ENCODE measurements at places on chromosomes 3 and 15. TPM values are rescaled to one million over a fixed set of nuclear protein-coding genes. Genes with fewer than 3 reads are reported as not detected.

DNA sequence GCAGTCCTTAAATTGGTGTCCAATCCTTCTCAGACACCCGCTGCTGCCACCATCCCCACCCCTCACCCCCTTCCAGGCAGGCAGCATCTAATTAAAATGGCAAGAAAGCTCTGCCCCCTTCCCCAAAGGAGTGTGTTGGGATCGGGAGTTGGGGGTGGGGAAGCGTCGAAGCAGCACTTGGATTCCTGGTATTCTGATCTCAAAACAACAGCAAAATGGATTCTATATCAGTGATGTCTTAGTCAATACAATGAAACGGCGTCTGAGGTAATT, 1.4 kb downstream of the TNIK start:
- no peak for DNase-seq

- no peak for DNase-seq
Measured at GRCh38 chr15:67691450-67691849, 133.9 kb upstream of the SKOR1 start.

- DNase-seq: no peak
Measured at GRCh38 chr3:67691207-67691606, 36.8 kb upstream of the SUCLG2 start.

GRCh38 chr3:99505200-99505599, 133.2 kb upstream of the COL8A1 start:
- DNase-seq: no peak

GRCh38 chr15:61499376-61499775, 270.3 kb upstream of the RORA start:
- DNase-seq: no peak

DNA sequence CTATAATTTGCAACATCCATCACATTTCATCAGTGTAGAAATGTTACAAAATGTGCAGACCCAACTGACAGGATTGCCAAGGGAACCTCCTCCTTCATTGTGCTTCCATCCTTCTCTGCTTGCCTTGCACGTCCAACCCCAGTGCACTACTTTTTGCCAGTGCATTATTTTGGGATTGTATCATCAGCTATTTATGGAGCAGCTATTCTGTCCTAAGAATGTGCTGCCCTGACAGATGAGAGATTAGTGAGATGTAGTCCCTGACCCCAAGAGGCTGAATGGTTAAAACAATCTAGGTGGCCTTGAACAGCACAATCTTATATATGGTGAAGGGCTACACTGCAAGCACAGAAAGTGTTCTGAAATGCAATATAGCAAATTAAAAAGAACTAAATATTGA, 935.8 kb downstream of the IGSF11 start:
- DNase-seq: no peak

Gene FBXW12
- 0.15 TPM for polyA plus RNA-seq
